Fibroblast of skin of right biceps (primary cell): ENCODE measurements at places on chromosomes 12 and 14.

DNA sequence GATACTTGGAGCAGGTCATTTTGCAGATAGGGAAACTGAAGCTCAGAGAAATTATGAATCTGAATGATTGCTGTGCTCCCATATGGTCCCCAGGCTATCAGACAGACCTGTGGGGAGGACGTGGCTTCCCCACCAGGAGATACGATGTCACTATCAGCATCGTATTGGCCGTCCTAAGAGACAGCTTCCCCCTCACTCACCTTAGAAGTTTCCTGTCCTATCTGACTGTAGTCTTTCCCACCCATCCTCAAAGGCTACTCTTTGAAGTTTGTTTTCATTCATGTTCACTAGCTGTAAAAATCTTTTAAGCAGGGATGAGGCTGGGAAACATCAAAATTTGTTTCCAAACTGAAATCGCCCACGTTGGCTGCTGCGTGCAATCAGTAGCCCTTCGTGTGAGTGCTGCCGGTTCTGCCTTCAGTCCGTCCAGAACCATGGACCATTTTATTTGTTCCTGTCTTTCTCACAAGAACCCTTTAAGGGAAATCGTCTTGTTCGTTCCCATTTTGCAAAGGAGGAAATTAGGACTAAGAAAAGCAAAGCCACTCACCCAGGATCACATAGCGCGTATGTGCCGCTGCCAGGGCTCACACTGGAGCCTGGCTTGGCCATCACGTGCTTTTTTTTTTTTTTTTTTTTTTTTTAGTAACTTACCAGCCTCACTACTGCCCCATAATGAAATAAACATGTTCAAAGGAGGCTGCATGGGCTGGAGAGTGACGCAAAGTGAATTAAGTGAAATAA is 1.0 kb upstream of the KDM2B start:
- peak; percentile 58 for DNase-seq

DNA sequence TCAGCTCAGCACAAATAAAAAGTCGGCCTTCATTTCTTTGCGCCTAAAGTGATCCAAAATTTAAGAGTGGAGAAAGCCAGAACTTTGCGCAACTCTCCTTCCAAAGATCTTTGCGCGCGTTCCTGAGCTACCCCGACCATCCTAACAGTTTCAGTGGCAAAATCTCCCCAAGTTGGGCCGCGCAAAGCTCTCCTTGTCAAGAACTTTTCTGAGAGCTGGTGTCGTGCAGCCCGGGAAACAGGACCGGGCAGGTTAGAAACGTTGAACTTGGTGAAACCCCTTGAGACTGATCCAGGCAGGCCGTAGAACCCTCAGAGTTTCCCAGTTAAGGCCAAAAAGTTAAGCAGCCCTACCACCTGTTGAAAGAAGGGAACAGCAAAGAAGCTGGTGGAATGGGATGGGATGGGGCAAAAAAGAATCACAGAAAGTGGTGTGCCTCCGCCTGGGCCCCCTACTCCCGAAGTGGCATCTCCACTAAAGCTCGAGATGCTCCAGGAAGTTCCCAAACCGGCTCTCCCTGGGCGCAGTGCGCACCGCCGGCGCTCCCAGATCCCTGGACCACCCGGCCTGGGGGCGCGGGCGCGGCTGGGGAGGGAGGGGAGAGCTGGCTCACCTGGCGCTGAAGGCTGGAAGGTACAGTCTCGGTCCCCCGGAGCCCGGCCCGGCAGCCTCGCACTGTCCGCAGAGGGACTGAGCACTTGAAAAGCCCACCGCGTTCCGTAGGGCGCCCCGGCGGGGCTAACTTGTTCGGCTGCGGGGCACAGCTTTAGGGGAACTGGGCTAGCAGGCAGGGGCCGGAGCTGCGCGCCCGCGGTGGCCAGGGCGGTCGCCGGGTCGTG is 768 bp downstream of the DBX2 start:
- DNase-seq, result no peak

DNA sequence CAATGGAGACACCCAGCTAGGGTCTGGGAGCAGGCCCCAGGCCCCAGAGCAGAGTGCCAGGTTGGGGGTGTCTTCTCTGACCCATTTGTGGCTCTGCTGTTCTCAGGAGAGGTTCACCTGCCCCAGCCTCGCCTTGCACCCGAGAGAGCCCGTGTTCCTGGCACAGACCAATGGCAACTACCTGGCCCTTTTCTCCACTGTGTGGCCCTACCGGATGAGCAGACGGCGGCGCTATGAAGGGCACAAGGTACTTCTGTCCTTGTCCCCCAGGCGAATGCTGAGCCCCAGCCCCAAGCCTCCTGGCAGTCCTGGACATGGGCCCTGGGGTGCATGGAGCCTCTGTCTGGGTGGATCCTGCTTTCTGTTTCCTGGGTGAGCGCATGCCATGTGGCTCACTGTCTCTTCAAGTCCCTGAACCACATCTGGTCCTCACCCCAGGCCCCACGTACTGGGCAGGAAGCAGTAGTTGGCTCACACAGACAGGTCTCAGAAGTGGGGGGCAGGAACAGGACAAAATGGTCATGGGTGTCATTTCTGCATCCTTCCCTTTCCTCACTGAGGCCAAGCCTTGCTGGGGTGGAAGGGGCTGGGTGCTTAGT is 58.2 kb downstream of the BEGAIN start:
- DNase-seq, result no peak

DNA sequence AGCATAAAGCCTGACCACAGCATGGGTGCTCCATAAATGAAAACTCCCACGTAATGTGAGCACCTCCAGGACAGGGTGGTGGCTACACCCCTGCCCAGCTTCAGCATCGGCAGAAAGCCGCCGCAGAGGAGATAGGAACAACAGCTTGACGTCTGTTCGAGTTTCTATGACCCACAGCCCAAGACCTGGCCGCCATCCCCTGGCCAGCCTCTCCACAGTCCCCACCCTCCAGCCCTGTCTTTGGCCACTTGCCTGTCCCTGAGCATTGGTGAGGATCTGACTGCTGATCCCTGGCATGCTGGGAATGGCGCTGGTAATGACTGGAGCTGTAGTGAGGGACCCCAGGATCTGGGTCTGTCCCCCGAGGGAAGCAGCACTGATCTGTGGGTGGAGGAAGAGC is 21.3 kb downstream of the POU6F1 start:
- no peak for DNase-seq

- DNase-seq, result no peak
These were observed 11.4 kb downstream of the MANSC1 start for GRCh38 chr12:12338527-12339168.

DNA sequence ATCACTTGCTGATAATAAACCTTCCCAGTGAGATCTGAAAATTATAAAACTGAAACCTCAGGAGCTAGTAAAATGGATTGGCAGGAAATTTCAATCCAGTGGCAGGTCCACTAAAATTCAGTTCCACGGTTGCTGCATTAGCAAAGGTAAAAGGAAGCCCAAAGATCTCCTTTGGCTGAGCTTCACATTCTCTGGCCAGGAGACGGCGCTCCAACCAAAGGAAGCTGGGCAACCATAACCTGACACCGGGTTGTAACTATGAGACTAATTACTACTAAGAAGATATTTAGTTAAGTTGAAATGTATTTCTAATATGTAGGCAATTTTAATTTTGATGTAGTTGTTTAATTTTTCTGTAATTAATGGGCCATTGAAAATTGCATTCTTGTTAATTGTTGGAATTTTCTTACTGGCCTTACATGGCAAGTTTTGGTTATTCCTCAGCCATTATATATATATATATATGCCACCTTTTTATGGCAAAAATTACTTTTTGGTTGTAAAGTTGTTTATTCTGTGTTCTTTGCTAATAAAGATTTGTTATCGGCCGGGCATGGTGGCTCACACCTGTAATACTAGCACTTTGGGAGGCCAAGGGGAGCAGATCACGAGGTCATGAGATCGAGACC is 17.0 kb downstream of the OR8S1 start:
- peak; percentile 3 for DNase-seq

GRCh38 chr14:104925855-104926609 is 1.4 kb downstream of the PLD4 start:
- DNase-seq, result no peak

- no peak for DNase-seq
These were observed 100.4 kb upstream of the PLXNC1 start for GRCh38 chr12:94047781-94048567.

- DNase-seq, result no peak
These were observed 170.0 kb downstream of the ZFP36L1 start for GRCh38 chr14:68622856-68623255.

DNA sequence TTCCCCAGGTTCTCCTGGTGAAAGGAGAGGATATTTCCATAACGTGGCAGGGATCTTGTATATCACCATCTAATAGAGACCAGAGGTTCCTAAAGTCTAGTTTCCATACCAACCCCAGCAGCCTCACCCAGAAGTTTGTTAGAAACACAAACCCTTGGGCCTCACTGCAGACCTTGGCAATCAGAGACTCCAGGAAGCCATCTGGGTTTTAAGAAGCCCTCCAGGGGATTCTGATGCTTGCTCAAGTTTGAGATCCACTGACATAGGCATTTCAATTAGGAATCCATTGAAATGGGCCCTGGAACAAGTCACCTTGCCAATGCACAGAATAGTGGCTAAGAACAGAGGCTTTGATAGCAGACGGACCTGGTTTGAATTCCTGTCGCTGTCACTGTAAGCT is 2.2 kb upstream of the CMKLR1 start:
- no peak for DNase-seq

DNA sequence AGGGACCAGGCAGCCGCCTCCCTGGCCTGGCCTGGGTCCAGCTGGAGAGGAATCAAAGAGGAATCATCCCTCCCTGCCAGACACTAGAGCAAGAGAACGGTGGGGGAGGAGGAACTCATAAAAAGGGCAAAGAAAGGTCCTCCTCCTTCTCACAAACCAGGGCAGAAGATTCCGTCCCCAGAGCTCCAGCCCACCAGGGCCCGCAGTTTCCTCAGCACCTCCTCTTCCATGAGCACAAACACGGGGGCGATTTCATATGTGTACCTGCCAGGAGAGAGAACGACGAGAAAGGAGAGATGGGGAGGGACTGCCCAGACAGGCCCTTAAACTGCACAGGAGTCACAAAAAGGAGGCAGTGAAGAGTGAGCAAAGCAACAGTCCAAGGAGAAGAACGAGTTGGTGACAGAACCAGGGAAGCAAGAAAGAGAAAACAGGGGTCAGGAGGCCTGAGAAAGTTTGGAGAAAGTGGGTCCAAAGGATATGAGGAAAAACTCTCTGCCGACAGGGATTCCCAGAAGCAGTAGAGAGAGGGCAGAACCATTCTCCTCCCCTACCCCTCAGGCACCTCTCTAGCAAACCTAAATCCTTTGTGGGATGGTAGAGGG is 8.7 kb upstream of the ZNF740 start:
- DNase-seq, result peak; percentile 43

- DNase-seq, result no peak
These were observed 129.8 kb upstream of the FKBP4 start for GRCh38 chr12:2664721-2665577.

DNA sequence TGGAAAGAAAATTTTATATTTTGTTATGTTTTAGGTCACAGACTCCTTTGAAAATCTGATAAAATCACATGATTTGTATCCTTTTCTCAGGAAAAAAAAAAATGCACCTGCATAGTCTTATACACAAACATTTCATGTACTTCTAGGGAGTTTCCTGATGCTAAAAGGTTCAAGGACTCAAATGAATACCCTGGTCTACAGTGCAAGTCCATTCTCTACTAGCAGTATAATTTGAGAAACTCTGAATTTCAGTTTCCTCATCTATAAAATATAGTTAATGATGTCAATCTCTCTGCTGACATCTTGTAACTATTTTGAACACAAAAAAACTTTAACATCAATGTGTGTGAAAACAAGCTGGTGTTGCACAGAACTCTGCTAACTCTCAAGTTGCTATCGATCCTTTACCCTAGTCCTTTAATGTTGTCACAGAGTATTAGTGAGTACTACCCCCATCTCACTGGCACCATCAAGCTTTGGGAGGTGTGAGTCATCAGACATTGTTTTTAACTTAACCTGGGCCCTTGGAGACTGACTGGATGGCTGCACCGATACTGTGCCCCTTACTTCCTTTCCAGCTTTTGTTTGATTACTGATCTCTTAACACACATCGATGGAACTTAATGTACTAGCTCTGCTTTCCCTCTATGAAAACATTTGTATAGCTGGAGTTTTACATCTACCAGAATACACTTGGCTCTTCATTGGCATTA is 251.9 kb upstream of the SOX5 start:
- no peak for DNase-seq

GRCh38 chr14:50957296-50957695 is 13.0 kb upstream of the PYGL start:
- peak; percentile 57 for DNase-seq

DNA sequence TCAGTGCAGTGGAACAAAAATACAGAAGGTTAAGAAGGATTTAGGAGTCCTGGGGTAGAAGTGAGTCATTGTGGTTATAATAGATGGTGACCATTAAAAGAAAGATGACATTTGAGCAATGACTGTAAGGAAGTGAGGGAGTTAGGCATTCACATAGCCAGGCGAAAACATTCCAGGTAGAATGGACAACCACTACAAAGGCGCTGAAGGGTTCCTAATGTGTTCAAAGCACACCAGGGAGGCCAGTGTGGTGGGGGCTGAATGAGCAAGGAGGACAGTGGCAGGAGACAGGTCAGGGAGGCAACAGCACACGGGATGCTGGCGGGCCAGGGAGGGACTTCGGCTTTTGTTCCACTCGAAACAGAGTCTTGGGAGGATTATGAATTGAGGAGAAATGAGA is 129.9 kb downstream of the NPAS3 start:
- no peak for DNase-seq

DNA sequence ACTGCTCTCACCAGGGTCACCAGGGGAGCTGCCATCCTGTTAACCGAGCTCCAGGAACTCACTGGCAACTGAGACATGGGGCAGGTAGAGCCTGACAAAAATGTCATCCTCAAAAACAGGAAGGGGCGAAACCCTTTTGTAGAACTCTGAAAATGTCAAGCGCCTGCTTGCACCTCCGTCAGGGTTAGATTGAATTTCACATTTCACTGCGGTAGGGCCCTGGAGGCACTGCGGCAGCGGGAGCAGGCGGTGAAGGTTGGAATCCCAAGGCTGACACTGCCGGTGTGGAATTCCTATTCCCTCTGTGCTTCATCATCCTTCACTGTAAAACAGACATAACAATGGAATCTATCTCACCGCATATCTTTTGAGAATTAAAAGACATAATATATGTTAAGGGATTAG is 142.8 kb upstream of the TMCC3 start:
- peak; percentile 81 for DNase-seq

- DNase-seq, result no peak
These were observed 968 bp upstream of the ARID4A start for GRCh38 chr14:58297412-58297761.

DNA sequence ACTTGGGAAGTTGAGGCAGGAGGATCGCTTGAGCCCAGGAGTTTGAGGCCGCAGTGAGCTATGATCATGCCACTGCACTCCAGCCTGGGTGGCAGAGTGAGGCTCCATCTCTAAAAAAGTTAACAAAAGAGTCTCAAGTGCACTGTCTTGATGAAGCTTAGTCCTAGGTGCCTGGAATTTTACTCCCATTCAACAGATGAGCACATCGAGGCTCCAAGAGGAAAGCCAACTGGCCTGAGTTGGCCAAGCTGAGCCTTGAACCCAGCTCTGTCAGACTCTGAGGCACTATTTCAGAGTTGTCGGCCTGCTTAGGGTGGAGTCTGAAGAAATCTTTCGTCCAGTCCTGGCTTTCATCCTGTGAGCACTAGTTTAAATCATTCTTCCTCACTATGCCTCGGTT is 98.1 kb upstream of the MAP1LC3B2 start:
- DNase-seq, result no peak

DNA sequence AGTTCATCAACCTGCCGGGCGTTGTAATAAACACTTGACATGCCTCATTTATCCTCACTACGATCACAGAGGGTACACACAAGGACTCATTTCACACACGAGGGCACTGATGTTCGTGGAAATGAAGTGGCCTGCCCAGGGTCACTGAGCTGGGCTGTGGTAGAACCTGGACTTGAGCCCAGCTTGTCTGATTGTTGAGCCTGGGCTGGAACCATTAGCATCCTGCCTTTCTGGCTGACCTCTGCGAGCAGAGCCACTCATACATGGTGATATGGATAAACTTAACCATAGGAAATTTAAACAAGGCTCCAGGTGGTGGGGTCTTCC is 16.6 kb upstream of the JDP2 start:
- no peak for DNase-seq
